ENCODE measurements at places on chromosomes 7 and 10.
A peak's percentile ranks its signal among the peaks of the same experiment; 100 is the strongest.

GRCh38 chr10:119457966-119458766 lies 84.4 kb downstream of the RGS10 start:
- H3K4me3 ChIP-seq, result no peak overlapping the region
- no peaks in the 10 kb centered on the region for H3K4me1 ChIP-seq
- no peak for DNase-seq

DNA sequence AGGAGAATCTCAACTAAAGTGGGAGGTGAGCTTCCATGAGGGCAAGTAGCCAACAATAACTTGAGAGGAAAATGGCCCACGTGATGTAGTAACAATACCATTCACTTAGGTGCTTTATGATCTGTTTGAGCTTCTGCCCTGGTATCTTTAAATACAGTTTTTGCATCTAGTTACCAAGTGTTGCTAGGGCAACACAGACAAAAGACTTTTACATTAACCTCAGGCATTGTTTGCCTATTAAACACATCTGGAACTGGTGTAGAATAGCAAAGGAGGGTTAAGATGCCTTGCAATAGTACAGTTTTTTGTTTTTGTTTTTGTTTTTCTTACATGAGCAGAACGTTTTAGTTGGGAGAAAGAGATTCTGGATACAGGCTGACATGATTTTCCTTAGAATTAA lies 97.7 kb upstream of the MTPN start:
- H3K4me3 ChIP-seq, result no peak overlapping the region
- no peaks in the 10 kb centered on the region for H3K4me1 ChIP-seq
- no peak for DNase-seq

GRCh38 chr7:146826329-146826728 lies 709.7 kb downstream of the CNTNAP2 start:
- no peaks in the 10 kb centered on the region for H3K36me3 ChIP-seq
- no peak overlapping the region for H3K4me3 ChIP-seq
- DNase-seq, result no peak
- no peaks in the 10 kb centered on the region for H3K4me1 ChIP-seq

DNA sequence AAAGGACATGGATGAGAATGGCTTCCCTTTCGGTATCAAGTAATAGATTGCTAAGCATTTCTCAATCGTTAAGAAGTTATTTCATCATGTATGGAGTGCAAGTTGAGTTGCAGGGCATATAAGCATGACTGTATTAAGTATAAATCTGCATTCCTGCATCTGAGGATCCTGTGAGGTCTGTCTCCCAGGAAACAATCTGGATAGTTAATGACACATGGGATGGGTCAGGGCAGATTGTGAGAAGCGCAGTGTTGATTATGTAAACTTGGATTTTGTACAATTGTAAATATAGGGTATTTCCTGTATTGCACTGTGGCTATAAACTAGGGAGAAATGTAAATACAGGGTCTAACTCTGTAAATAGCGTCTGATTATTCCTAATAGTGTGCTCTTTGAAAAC lies 102.6 kb downstream of the PLXDC2 start:
- no peak for DNase-seq
- H3K4me3 ChIP-seq, result no peak overlapping the region
- H3K4me1 ChIP-seq, result no peaks in the 10 kb centered on the region
- H3K27me3 ChIP-seq, result no peaks in the 10 kb centered on the region
- no peaks in the 10 kb centered on the region for H3K36me3 ChIP-seq

- no peak overlapping the region for H3K27ac ChIP-seq
- no peak overlapping the region for H3K4me3 ChIP-seq
- no peaks in the 10 kb centered on the region for H3K36me3 ChIP-seq
- H3K27me3 ChIP-seq, result no peaks in the 10 kb centered on the region
- no peak for DNase-seq
Observed at GRCh38 chr7:33591490-33591889, 313.8 kb upstream of the BMPER start.

DNA sequence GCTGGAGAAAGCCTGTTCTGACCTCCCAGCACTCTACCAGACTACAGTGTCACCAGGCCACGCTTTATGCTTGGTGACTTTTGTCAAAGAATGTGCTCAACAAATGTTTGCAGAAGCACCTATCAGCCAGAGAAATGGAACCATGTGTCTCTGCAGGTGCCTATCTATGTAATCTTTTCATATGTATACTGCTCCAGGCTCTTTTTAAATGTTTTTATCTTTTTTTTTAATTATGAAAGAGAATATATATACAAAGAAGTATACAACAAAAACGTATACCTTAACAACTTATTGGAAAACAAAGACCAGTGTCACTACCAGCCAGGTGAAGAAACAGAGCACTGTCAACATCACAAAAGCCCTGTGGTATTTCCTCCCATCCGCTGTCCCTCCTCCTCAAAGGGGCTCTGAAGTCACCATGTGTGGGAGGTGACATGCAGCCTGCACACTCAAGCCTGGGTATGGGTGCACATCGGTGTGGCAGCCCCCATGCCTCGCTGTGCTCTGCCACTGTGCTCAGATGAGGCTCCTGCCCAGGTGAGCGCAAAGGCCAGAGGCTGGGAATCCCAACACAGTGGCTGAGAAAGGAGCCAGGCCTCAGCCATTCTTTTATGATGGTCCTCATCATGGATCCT lies 120.6 kb downstream of the CLEC2L start:
- H3K27ac ChIP-seq, result no peak overlapping the region

DNA sequence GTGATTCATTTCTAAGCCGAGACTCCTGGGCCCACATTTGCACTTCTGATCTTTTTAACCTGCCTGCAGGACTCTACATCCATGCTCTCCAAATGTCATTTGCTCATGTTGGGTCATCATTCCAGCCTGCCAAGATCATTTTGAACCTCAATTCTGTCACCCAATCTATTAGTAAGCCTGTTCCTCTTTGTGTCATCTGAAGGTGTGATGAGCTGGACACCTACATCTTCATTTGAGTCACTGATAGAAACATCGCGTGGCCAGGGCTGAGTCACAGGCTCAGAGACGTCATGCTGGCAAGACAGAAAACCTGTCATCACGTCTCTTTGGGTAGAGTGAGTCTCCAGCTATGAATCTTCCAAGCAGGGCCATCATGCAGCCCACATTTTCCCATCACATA lies 65.3 kb upstream of the SLF2 start:
- no peaks in the 10 kb centered on the region for H3K36me3 ChIP-seq
- no peak for DNase-seq
- H3K4me1 ChIP-seq, result no peaks in the 10 kb centered on the region
- H3K27me3 ChIP-seq, result peaks cover 25% of the 10 kb centered on the region
- H3K27ac ChIP-seq, result no peak overlapping the region
- H3K4me3 ChIP-seq, result no peak overlapping the region

- H3K27me3 ChIP-seq, result no peaks in the 10 kb centered on the region
- H3K36me3 ChIP-seq, result no peaks in the 10 kb centered on the region
Observed at GRCh38 chr7:29299086-29299485, 104.5 kb downstream of the CHN2 start.

DNA sequence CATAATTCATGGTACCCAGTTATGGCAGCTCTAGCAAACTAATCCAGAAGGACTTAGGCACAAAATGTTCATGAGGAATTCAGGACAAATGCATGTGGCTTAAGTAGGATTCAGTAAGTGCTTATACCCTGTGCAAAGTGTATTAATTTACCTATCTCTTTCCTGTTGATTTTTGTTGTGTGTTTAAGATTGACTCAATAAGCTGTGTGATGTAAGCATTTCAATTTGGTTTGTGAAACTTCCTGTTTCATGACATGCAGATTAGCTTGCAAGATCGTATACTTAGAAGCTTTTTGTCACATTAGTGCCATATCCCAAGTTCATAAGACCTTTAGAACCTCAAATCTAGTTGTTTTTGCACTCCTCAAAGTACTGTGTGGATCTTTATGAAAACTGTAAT lies 416.7 kb downstream of the ARL4A start:
- no peaks in the 10 kb centered on the region for H3K4me1 ChIP-seq
- no peak overlapping the region for H3K27ac ChIP-seq

DNA sequence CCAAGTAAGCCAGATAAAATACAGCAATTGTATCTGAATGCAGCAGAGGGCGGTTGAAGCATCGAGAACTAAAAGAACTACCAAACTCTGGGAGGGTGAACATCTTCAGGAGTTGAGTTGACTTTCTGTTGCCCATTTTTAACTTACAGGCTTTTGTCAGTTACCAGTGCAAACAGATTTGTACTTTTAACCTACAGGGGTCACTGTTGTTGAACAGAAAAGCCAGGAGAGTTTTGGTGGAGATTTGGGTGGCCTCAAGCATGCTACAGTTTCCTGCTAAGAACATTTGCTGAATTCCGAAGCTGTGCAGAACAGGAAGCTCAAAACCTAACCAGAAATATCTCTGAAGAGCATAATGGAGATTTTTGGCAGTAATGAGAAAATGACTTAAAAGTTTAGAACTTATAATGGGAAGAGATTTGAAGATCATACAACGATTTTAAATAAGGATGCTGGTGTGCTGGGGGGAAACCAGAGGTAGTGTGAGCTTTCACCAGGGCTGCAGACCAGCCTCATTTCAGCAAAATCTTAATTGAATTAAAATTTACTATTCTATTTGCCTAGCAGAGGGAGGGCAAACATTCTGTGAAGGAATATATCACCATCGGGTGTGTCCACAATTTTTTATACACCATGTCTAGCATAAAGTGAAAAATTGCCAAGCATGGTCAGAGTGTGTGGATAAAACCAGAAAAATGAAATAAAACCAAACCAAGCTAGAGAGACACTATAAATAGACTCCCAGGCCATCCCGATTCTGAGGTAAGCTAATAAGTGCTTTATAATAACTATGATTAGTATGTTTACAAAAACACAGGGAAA lies 208.6 kb upstream of the CCDC6 start:
- H3K4me1 ChIP-seq, result no peaks in the 10 kb centered on the region
- no peak overlapping the region for H3K27ac ChIP-seq
- no peaks in the 10 kb centered on the region for H3K27me3 ChIP-seq
- peak; percentile 4 for DNase-seq
- no peak overlapping the region for H3K4me3 ChIP-seq

- H3K4me1 ChIP-seq, result peaks cover 2% of the 10 kb centered on the region
- DNase-seq, result no peak
- no peak overlapping the region for H3K27ac ChIP-seq
Observed at GRCh38 chr10:10797513-10797912, 220.2 kb upstream of the CELF2 start.

GRCh38 chr10:72392571-72392970 lies 37.9 kb upstream of the DNAJB12 start:
- no peak overlapping the region for H3K27ac ChIP-seq
- no peak overlapping the region for H3K4me3 ChIP-seq
- 0 out of 2 replicates have a peak, but pooled peaks cover 2% of the 10 kb centered on the region for H3K36me3 ChIP-seq
- no peak for DNase-seq
- no peaks in the 10 kb centered on the region for H3K27me3 ChIP-seq

GRCh38 chr10:131901181-131901829 lies 497 bp downstream of the PPP2R2D start:
- H3K4me3 ChIP-seq, result peak overlapping the region; percentile 94
- peak; percentile 52 for DNase-seq
- peaks cover 24% of the 10 kb centered on the region for H3K36me3 ChIP-seq
- H3K27ac ChIP-seq, result peak overlapping the region; percentile 67
- H3K27me3 ChIP-seq, result no peaks in the 10 kb centered on the region

DNA sequence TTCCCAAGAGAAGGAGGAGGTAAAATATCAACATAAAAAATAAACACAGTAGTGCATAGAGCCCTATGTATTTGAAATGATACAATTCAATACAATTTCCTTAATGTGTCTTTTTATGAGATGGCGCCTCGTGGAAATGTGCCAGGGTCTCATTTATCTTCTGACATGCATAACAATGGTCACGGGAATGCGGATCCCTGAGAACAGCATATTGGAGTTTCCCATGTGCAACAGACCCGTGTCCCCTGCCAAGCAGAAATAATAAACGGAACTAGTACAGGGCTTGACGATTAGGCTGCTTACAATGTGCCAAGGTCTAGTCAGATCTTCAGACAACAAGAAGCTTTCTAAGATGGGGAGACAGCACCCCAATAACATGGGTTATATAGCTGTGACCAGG lies 217.9 kb downstream of the ARHGAP21 start:
- no peak for DNase-seq
- H3K36me3 ChIP-seq, result no peaks in the 10 kb centered on the region
- no peaks in the 10 kb centered on the region for H3K4me1 ChIP-seq
- no peaks in the 10 kb centered on the region for H3K27me3 ChIP-seq
- H3K4me3 ChIP-seq, result no peak overlapping the region
- H3K27ac ChIP-seq, result no peak overlapping the region

- no peaks in the 10 kb centered on the region for H3K4me1 ChIP-seq
- no peaks in the 10 kb centered on the region for H3K27me3 ChIP-seq
- no peaks in the 10 kb centered on the region for H3K36me3 ChIP-seq
- H3K4me3 ChIP-seq, result no peak overlapping the region
Observed at GRCh38 chr7:46099076-46099475, 178.0 kb upstream of the IGFBP3 start.

DNA sequence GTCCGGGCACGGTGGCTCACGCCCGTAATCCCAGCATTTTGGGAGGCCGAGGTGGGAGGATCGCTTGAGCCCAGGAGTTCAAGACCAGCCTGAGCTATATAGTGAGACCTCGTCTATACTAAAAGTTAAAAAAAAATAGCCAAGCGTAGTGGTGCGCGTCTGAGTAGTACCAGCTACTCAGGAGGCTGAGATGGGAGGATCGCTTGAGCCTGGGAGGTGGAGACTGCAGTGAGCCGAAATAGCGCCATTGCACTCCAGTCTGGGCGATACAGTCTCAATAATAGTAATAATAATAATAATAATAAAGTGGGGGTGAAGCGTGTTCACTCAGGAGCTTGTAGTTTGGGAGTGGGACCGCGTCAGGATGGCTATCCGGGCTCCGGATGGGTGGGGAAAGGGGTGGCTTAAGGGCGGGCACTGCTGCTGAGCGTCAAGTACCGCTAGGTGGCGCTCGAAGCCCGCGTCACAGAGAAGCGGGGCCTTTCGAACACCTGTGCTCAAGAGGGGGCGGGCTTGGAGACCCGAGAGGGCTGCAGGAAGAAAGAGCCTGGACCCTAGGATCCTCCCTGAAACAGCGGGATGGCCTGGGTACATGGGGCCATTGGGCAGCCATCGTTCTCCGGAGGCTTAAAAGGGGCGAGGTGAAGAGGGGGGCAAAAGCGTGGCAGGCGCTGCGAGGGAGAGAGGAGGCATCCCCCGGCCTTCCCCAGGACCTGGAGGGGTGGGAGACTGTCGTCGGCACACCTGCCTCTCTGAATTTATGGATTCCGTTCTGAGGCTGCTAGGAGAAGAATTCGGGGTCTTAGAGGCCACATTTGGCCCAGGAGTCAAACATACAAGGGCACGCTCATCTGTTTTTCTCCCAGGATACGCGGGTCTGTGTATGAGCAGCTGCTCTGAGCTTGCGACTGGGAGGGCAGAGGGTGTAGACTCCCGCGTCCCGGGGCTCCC lies 14.5 kb downstream of the LBX1 start:
- H3K27me3 ChIP-seq, result peaks cover 25% of the 10 kb centered on the region
- no peaks in the 10 kb centered on the region for H3K36me3 ChIP-seq
- no peak overlapping the region for H3K4me3 ChIP-seq
- peak; percentile 78 for DNase-seq
- H3K27ac ChIP-seq, result no peak overlapping the region

GRCh38 chr7:124035706-124036105 lies 2.8 kb upstream of the TMEM229A start:
- H3K4me1 ChIP-seq, result no peaks in the 10 kb centered on the region
- H3K27me3 ChIP-seq, result no peaks in the 10 kb centered on the region
- no peak overlapping the region for H3K4me3 ChIP-seq
- no peak for DNase-seq
- no peak overlapping the region for H3K27ac ChIP-seq

GRCh38 chr10:6194311-6194710 lies 8.4 kb upstream of the PFKFB3 start:
- no peak overlapping the region for H3K27ac ChIP-seq
- no peak for DNase-seq
- no peak overlapping the region for H3K4me3 ChIP-seq
- no peaks in the 10 kb centered on the region for H3K36me3 ChIP-seq
